ENCODE measurements at places on chromosomes 12 and 14.

- no peak for DNase-seq
Observed at GRCh38 chr12:46831335-46832129, 5.7 kb upstream of the SLC38A4 start.

DNA sequence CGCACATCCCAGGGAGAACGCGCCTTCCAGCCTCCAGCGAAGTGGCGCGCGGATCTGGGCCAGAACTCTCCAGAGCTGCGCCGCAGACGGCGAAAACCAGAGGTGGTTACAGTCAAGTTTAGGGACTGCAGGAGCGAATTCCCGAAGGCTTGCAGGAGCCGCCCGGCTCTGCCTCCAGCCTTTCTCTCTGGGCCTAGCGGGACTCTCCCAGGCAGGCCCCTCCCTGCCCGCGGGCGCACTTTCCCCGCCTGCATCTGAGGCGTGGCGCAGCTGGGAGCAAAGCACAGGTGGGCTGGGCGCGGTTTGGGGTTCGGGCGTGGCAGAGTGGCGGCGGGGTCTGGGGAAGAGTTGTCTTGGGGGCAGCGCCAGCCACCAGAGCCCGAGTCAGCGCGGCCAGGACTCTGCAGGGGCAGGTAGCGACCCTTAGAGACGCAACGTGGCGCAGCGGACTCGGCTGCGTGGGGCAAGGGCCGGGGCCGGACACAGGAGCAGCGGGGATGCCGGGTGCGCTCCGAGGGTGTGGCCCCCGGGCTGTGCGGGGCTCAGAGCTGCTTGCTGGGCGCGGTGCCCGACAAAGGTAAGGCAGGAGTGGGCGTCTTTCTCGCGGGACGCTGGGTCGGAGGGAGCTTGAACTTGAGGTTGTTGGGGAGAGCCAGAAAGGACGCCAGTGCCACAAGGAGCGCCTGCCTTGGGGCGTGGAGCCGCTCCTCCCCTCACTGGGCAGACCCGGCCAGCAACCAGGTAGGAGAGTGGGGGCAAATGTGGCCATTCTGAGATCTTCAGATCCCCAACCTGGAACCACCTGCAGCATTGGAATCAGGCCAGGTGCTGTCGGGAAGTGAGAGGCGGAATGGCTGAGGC, 1126.0 kb downstream of the AACS start:
- no peak for DNase-seq

- DNase-seq: no peak
Observed at GRCh38 chr12:124633365-124634362, 66.3 kb upstream of the NCOR2 start.

DNA sequence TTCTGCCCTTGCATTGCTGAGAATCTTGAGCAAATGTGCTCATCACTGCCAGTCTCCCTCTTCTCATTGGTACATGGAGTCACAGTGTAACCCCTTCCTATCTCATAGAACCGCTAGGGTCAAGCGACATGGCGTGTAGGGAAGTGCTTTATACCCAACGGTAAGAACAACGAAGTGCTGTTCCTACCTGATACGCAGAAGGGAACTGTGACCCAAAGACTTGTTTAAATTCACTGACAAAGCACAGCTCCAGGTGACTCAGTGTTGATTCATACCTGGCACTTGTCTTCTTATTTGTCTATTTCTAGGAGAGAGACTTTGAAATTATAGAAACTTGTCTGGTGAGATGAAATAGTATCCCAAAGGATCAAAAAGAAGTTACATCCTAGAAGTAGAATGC, 53.7 kb downstream of the FBXL14 start:
- no peak for DNase-seq

DNA sequence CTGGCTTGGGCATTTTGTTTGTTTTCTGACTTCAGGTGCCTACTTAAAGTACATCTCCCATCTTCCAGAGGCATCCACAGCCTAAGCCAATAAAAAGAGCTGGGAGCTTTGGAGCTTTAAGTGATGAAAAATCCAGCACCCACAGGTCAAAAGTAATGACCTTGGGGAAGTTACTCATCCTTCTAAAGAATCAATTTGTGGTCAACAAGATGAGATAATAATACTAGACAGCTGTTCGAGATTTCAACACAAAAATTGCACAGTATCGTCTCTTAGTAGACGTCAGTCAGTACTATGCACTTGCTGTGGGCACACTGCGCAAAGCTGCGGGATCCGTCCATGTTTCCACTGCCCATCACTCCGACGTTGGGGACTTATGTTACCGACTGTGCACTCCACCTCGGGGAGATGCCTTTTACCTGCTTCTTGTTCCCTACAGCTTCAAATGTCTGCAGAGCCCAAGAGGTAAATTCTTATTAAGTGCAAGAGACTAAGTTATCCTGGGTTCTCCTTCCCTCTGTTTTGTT, 1.3 kb downstream of the ST8SIA1 start:
- no peak for DNase-seq
